ENCODE measurements at places on chromosomes 5 and 9.
A peak's percentile ranks its signal among the peaks of the same experiment; 100 is the strongest.

- DNase-seq = no peak
These were observed 39.1 kb downstream of the G3BP1 start for GRCh38 chr5:151810897-151811296.

DNA sequence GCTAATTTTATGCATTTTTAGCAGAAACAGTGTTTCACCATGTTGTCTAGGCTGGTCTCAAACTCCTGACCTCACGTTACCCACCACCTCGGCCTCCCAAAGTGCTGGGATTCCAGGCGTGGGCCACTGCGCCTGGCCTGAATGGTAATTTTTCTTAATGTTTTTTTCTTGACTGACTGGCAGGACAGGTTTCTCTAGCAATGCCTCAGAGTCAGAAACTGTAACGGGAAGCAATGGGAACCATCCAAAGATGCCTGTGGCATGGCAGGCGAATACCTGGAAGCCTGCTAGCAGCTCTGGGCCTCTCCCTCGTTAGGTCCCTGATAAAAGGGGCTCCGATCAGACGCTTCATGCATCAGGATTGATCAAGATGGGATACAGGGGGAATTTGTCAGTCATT, 639.2 kb downstream of the NR2F1-AS1 start:
- DNase-seq = no peak

GRCh38 chr5:2675548-2675947, 75.9 kb downstream of the IRX2 start:
- DNase-seq = no peak

DNA sequence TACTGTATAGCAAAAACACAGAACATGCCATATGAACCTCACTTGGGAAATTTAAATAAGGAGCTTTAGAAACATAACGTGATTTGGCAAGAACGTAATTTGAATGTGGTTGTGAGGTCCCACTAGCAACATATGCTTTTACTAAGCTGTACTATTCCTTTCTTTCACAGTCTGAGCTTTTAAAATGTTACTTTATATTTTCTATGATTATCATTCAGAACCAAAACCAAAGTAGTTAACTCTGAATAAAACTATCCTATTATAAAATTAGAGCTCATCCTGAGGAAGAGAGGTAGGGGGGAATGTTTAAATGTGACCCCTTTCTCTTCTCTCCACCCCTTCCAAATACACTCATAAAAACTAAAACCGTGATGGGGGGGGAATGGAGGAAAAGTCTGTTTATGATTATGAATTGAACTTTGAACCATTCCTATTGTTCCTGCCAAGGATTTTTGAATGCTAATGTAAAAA, 435.7 kb downstream of the NFIB start:
- DNase-seq = no peak

- no peak for DNase-seq
These were observed 460.7 kb upstream of the MEF2C start for GRCh38 chr5:89343666-89344065.

- DNase-seq = no peak
These were observed 10.7 kb downstream of the SLC25A25 start for GRCh38 chr9:128078504-128079434.

GRCh38 chr9:123423311-123423640, 67.3 kb downstream of the CRB2 start:
- no peak for DNase-seq

- no peak for DNase-seq
These were observed 38.7 kb upstream of the NEK6 start for GRCh38 chr9:124218987-124219461.

GRCh38 chr9:111427186-111427585, 57.0 kb downstream of the ECPAS start:
- no peak for DNase-seq

DNA sequence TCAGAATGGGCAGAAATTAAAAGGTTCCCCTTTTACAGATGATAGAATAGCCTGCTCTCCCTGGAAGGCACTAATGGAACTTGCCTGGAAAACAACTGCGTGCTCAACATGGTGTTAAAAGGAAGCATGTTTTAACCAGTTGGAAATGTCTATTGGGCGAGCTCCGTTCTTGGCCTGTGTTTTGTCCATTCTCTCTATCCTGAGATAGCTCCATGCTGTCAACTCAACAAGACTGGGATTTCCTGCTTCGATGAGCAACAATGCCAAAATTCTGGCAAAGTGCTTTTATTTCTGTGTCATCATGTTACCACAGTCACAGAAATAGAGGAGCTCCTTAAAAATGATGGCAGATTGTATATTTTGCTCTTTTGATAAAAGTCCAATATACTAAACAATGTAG, 198.3 kb downstream of the PLK2 start:
- peak; percentile 5 for DNase-seq

DNA sequence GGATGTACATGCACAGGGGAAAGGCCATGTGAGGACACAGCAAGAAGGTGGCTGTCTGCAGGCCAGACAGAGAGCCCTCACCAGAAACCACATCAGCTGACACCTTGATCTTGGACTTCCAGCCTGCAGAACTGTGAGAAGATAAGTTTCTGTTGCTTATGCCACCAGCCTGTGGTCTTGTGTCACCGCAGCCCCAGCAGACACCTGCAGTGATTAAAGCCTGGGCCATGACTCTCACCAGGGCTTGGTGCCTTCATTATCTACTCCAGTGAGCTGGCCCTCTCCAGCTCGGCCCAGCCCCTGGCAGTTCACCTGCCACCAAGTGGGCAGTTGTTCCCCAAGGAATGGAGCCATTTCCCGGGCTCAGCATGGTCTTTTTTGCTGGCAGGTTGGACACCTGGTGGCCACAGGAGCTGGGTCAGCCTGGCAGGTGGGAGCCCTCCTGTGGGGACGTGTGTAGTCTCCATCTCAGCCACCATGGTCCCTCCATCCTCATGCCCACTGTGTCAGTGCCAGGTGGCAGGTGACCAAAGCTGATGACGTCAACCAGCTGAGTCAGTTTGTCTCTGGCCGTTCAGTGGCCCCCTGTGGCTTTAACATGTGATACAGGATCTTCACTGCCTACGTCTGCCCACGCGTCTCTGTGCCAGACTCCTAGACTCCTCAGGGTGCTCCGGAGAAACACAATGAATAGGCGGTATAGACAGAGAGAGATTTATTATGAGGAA, 99.9 kb upstream of the PPP1R26 start:
- no peak for DNase-seq

- peak; percentile 57 for DNase-seq
These were observed 23.1 kb downstream of the P4HA2 start for GRCh38 chr5:132204371-132205135.

- DNase-seq = no peak
These were observed 17.3 kb downstream of the CORO2A start for GRCh38 chr9:98175028-98175569.

DNA sequence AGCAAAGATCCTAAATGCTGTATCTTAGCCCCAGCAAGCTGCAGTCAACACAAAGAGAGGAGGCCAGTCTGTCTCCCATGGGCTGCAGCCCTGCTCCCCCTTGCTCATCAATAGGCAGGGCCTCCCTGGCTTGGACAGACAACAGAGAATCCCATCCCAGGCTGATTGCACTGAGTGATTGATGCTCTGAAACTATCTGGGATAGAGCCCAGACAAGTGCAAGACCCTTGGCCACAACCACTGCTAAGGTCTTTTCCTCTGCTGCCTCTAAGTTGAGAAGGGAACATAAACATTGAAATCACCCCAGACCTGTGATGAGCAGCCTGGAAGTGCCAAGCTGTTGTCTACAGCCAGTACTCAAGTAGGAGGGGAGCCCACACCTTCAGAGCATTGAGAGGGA, 661.0 kb upstream of the CDH18 start:
- no peak for DNase-seq

DNA sequence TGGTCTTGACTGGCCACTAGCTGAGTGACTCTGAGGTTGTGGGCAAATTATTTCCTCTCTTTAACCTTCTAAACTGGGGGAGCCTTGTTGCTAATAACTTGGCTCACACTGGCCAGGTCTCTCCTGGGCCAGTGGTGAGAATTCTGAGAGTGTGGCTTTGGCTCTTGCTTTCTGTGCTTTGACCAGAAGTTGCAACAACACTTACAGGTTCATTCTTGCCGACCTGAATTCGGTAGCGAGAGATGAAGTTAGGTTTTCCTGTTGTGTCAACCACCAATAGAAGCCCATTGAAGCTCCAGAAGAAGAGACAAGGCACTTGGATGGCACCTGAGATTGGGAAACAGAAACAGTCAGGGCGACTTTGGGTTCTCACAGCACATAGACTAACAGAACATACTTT, 19.8 kb downstream of the FAXDC2 start:
- DNase-seq = no peak

GRCh38 chr9:5630081-5630507, 1.2 kb downstream of the RIC1 start:
- DNase-seq = peak; percentile 15

- DNase-seq = no peak
These were observed 1.5 kb downstream of the TRIM41 start for GRCh38 chr5:181224390-181225229.

GRCh38 chr5:82100303-82101077, 128.7 kb downstream of the ATG10 start:
- peak; percentile 5 for DNase-seq

DNA sequence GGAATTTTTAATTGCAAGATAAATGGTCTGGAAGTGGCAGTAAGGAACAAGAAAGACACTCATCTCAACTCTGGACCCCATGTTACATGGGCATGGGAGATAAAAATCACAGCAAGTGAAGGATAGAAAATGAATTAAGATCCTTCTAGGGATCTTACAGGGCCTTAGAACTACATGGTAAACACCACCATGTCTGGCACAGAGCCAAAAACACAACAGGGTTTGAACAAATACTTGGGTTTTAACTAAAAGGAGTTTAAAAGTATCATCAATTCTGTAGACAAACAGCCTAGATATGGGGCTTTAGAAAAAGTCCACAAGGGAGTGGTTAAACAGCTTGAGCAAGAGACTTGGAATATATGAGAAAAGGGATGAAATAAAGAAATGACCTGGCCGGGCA, 366.4 kb downstream of the ARL15 start:
- DNase-seq = no peak

- DNase-seq = no peak
These were observed 137.6 kb downstream of the SUSD1 start for GRCh38 chr9:112037281-112038016.

DNA sequence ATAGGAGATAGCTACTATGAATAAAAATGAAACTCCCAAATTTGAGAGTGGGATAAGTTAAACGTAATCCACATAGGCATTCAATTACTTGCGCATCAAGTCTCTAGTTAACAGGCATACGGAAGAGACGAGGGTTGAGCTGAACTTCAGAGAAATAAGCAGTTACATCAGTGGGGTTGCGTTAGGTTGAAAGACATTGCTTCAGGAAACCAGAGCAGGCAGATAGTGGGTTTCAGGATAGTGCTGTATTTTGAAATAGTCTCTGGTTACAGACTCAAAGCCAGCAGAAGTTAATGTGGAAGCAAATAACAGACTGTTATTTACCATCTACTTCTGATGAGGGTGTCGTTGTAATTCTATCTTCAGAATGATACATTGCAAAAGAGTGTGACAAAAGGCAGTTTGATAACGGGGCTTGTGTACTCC, 533.4 kb downstream of the PDE4D start:
- no peak for DNase-seq

- DNase-seq = no peak
These were observed 105.6 kb upstream of the ANKH start for GRCh38 chr5:14977058-14977685.

- DNase-seq = peak; percentile 82
These were observed at the start of gene FGF1 for GRCh38 chr5:142685418-142686209. Gene FGF1 (minus strand): TSS chr5:142686090. CDS start chr5:142614127, 71,963 bp downstream.

DNA sequence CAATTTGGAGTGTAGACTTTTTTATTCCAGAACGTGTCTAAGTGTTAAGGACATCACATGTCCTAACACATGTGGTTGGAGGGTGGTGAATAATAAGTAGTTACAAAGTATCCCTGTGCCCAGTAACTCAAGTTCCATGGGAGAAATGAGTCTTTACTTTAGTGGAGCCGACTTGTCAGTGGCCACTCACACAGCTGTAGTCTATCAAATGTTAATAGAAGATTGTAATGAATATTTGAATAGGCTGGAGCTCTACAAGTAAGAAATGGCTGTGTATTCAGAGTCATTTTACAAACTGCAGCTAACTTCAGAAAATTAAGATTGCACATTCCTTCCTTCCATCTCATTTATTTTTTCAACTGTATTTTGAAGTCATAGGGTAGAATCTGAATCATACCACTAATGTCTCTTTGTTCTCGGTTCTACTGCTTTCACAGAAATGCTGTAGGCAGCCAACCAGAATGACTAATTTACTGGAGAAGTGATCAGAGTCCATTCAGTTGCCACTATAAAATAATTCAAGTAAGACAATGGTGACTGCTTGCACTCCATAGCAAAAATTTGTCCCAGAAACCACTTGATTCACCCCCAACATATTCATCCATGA, 394.8 kb downstream of the NR2F1-AS1 start:
- no peak for DNase-seq

DNA sequence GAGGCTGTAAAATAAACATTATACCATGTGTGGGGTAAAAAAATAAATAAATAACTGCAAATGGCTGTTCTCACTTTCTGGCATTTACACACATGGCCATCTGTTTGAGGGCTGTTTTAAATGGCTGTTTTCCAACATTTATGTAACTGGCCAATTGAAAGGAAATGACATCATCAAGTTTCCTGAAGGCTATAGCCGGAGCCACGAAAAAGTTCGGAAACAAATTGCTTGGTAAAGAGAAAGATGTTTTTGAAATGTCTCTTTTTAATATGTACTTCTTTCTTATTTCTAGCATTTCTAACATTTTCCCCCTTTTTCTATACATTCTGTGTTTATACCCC, 95.4 kb upstream of the DAB2 start:
- DNase-seq = no peak

- peak; percentile 31 for DNase-seq
These were observed 602 bp downstream of the RPL37 start for GRCh38 chr5:40834391-40834848.

GRCh38 chr5:41404757-41405156, 105.6 kb downstream of the PLCXD3 start:
- DNase-seq = no peak

GRCh38 chr5:127077366-127077765, 4.1 kb upstream of the C5orf63 start:
- DNase-seq = no peak

DNA sequence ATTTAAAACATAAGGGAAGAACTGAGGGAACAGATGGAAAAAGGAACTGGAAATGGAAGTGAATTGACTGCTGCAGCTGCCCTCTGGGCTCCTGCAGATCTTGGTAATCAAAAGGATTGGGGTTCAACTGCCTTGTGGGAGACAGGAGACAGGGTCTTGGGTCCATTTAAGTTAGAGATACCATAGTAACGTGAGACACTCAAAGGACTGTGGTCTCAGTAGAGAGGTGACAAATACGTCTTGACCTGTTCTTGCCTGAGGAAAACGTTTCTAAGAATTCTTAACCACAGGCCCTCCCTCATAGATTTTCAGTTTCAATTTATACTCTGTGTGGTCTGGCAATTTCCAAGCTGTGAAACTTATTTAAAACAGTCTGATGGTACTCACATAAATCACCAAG, 100.8 kb upstream of the DHFR start:
- DNase-seq = no peak

Data from Ammon's horn (tissue), 1 donor.